ENCODE measurements at places on chromosomes 6 and 20.

- no peak for DNase-seq
These were observed 10.9 kb downstream of the FKBP1A start for GRCh38 chr20:1381753-1382591.

DNA sequence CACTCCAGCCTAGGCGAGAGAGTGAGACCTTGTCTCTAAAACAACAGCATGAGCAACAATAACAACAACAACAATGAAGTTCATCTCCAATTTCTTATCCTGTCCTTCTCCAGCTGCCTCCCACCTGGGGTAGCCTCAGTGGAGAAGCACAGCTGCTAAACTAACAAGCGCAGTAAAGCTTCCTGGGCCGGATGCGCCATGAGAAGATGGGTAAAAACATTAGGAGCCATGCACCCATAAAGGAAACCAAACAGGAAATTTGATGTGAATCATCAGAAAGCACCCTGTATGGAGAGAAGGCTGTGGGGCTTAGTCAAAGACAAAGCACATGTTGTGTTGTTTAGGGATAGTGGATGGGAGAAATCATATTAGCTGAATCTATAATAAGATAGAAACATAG, 61.1 kb upstream of the CCN6 start:
- no peak for DNase-seq

DNA sequence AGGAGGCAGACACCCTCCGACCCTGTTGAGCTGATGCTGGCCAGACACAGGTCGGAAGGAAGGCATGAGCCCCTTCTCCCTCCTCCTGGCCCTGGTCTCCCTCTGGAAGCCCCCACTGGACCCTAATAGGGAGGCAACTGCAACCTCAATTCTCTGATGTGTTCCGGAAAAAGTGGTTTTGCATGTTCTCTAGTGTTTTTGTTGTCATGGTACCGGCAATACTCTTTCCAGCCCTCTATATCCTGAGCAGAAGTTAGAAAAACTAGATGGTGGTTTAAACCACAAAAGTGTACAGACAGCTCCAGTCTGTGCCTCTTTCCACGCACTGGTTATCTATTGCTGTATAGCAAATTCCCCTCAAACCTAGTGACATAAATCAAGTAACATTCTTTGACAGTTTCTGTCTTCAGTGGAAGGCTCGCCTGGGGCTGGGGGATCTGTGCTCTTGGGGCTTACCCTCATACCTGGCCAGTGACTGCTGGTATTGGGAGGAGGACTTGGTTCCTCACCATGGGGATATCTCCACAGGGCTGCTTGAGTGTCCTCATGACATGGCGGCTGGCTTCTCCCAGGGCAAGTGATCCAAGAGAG, 37.0 kb downstream of the SYTL3 start:
- DNase-seq: no peak

DNA sequence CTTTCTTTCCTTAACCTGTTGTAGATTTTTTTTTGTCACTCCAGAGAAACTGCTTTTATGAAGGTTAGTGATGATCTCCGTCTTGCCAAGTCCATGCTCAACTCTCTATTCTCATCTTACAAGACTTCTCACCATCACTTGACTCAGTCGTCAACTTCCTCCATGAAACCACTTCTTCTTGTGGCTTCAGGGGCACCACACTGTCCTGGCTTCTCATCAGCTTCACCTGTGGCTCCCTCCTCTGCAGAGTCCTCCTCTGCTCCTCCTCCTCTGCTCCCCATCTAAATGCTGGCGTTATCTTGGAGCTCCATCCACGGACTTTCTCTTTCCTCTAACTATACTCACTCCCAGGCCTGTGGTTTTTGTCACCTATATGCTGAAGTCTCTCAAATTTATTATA, 187.5 kb downstream of the BACH2 start:
- no peak for DNase-seq

DNA sequence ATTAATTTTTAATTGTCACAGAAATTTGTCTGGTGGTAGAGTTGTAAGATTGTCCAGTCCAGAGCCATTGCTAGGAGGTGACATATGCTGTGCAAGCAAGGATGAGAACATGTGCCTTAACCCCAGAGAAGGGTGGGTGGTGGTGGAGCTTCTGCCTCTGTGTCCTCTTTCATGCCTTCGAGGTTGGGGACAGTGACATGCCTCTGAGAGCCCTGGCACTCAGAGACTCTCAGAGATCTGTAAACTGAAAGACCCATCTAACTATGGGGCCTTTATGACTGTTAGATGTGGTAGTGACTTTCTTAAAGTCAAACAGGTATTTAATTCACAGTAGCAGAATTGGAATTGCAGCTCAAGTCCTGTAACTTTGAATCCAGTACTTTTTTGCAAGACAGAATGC, 132.4 kb downstream of the JARID2 start:
- DNase-seq: no peak

DNA sequence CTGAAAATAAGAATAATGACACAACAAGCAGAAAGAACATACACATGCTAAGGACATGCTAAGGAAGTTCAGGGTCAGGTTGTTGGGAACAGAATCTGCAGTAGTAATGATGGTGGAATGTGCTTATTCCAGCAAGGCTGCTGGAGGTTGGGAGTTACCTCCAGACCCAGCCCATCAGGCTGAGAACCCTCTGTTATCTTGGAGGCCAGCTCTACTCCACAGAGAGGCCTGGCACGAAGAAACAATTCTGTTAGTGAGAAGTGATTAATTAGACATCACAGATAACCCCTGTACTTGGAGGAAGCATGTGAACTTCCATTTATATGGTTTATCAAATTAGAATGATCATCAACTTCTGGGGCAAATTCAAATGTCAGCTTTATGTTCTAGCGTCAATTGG, 22.1 kb upstream of the ARHGAP18 start:
- DNase-seq: no peak

DNA sequence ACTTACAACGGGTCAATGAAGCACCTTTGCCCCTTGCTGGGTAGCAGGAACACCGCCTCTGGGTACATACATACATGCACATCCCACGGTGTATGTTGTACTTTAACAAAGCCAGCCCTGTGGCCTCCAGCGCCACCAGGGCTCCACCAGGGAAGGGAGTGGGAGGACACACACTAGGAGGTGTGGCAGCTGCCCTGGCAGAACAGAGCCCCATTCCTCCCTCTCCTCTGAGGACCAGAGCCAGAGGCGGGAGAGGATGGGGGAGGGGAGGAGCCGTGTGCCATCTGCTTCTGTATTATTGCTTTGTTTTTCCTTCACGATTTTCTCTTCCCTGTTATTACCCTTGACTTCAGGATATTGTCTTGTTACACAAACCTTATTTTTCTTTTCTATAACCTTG, 105.8 kb upstream of the TRAF3IP2 start:
- DNase-seq: peak; percentile 82

GRCh38 chr6:6085928-6086668, 79.4 kb upstream of the NRN1 start:
- peak; percentile 25 for DNase-seq

DNA sequence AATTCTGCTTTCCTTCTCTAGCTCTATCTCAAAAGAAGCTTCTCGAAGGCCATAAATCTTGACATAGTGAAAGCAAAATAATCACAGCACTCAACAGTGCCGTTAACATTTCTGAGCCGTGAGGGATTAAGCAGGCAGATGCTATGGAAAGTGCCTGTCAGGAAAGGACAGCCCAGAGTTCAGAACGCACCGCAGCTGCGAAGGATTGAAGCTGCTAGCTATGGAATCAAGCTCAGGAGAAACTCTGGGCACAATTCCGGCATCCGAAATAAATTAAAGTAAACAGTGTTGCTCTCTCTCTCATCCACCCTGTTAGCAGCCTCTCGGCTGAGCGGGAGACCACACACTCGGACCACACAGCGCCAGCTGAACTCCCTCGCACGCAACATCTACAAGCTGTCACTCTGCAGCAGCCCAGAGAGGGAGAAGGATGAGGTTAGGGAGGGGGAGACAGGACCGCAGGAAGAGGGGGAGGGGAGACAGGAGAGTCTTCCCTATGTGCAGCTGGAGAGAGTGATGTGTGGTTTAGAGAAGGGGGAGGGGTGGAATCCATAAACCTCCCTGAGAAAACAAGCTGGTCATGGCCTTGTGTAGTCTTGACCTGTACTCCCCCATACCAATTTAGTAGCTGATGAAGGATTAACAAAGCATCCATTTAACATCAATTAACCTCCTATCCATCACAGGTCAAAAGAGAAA, 9.0 kb downstream of the EXOC2 start:
- DNase-seq: peak; percentile 97

DNA sequence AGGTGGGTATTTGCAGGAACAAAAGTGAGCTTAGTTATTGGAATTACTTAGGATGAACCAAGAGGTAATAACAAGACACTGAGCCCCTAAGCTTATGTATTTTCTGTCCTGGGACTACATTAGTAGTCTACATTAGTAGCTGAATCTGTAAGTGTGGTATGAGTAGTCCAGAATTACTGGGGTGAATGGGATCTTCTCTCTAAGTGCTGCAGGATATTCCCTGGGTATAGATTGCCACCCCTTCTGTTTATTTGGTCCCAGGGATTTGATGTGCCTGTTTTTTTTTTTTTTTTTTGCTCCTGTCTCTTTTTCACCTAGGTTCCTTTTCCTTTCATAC, 5.9 kb downstream of the CD2AP start:
- DNase-seq: no peak

GRCh38 chr20:9235518-9235917, 166.6 kb downstream of the PLCB4 start:
- no peak for DNase-seq

- peak; percentile 75 for DNase-seq
These were observed 120.5 kb upstream of the CHD6 start for GRCh38 chr20:41738604-41739206.

GRCh38 chr6:157518397-157519250, 137.6 kb downstream of the ZDHHC14 start:
- no peak for DNase-seq

GRCh38 chr20:54122189-54122588, 51.6 kb downstream of the CYP24A1 start:
- no peak for DNase-seq

GRCh38 chr6:14444295-14444972, 326.9 kb downstream of the CD83 start:
- DNase-seq: no peak

DNA sequence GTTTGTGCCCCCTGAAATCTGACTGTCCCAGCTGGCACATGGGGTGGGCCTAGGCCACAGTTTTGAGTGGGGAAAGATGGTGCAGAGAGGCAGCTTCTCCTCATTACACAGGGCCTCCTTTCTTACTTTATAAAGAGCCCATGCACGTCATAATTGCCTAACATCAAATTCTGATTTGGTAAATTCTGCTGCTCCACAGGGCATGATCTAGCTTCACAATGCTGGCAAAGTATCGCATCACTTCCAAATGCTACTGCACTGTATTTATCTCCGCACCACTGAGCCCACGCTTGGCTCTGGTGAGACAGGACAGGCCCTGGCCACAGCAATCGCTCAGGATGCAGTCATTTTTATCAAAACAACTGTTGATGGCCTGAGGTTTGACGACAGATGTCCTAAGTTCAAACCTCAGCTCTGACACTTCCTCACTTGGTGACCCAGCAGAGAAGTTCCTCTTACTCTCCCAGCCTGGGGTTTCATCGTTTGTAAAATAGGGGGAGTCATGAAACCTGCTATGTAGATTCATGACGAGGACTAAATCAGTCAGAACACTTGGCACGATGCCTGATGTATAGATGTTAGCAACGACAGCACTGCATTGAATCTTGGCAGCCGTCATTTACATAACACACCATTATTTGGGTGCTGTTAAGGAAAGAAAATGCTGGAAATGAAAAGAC, 187.9 kb downstream of the TTLL2 start:
- no peak for DNase-seq

- no peak for DNase-seq
These were observed 4.3 kb downstream of the MMP24OS start for GRCh38 chr20:35273449-35274171.

GRCh38 chr6:121579478-121579877, 144.0 kb downstream of the GJA1 start:
- DNase-seq: no peak
